CD8-positive, alpha-beta memory T cell (primary cell): ENCODE measurements at places on chromosomes 12 and 14.

GRCh38 chr12:55467836-55468235 lies 2.1 kb downstream of the OR6C70 start:
- no peaks in the 10 kb centered on the region for H3K27me3 ChIP-seq
- H3K4me1 ChIP-seq = no peaks in the 10 kb centered on the region
- H3K27ac ChIP-seq = no peak overlapping the region
- no peak for DNase-seq
- no peak overlapping the region for H3K4me3 ChIP-seq

DNA sequence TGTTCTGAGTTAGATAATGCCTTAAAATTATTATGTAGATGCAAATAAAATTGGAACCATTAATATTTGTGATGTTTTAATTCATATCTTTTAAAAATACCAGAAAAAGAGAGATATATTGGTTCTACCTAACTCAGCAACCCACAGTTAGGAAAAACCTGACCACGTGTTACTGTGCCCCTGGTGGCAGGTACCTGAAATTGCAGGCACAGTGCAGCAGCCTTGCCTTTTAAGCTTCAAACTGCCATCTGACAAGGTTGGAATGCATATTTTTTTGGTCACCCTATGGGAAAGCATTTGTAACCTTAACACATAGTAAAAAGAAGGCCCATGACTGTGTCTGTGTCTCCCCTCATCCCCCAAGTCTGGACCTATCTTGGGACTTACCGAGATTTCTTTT lies 109.4 kb upstream of the NOS1 start:
- no peaks in the 10 kb centered on the region for H3K4me1 ChIP-seq
- no peak for DNase-seq
- no peaks in the 10 kb centered on the region for H3K27me3 ChIP-seq
- H3K36me3 ChIP-seq = no peaks in the 10 kb centered on the region

DNA sequence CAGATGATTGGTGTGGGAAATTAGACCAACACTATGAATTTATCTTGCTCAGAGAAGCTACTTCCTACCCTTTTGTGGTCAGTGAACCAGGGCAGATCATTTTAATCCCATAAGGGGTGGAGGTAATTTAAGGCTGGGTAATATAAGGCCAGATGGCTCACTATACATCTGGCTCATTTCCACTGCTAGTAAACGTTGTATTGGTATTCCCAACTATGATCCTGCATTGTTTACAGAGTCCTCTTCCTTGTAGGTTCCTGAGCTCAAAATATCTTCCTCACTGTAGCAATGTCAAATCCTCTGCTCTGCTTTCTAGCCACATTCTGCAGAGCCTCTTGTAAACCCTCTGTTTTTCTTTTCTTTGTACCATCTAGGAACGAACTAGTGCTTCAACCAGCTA lies 93.0 kb upstream of the MGAT4C start:
- H3K4me3 ChIP-seq = no peak overlapping the region
- no peaks in the 10 kb centered on the region for H3K27me3 ChIP-seq
- H3K36me3 ChIP-seq = no peaks in the 10 kb centered on the region
- no peak overlapping the region for H3K27ac ChIP-seq
- no peaks in the 10 kb centered on the region for H3K4me1 ChIP-seq
- no peak for DNase-seq

GRCh38 chr14:69985463-69985862 lies 106.2 kb downstream of the SMOC1 start:
- no peak overlapping the region for H3K27ac ChIP-seq
- DNase-seq = no peak
- no peaks in the 10 kb centered on the region for H3K36me3 ChIP-seq

DNA sequence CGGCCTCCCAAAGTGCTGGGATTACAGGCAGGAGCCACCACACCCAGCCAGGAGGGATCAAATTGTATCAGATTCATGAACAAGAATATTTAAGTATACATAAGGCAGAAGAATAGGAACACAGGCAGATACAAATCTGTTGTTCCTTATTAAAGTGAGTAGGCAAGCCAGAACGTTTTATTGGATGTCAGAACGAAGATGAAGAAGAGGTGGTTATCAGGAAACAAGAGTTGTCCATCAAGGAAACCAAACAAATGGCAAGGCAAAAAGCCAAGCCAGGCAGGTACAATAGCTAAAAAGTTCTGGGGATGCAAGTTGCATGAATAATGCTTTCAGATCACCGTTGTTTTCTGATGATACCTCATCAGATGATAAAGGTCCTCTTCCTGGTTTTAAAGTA lies 31.1 kb upstream of the BAZ1A start:
- H3K4me3 ChIP-seq = no peak overlapping the region
- no peaks in the 10 kb centered on the region for H3K4me1 ChIP-seq
- no peaks in the 10 kb centered on the region for H3K36me3 ChIP-seq
- no peaks in the 10 kb centered on the region for H3K27me3 ChIP-seq
- no peak for DNase-seq
- no peak overlapping the region for H3K27ac ChIP-seq

GRCh38 chr12:122880668-122881067 lies 15.3 kb downstream of the VPS37B start:
- H3K4me3 ChIP-seq = no peak overlapping the region
- no peak for DNase-seq
- H3K4me1 ChIP-seq = peaks cover 66% of the 10 kb centered on the region
- H3K27ac ChIP-seq = no peak overlapping the region
- H3K27me3 ChIP-seq = no peaks in the 10 kb centered on the region

GRCh38 chr12:116916714-116917114 lies 6.0 kb downstream of the FBXW8 start:
- H3K4me3 ChIP-seq = no peak overlapping the region
- no peaks in the 10 kb centered on the region for H3K27me3 ChIP-seq
- H3K27ac ChIP-seq = no peak overlapping the region
- H3K4me1 ChIP-seq = peaks cover 43% of the 10 kb centered on the region
- DNase-seq = peak; percentile 47

GRCh38 chr14:79613625-79614024 lies 597.7 kb downstream of the DIO2 start:
- no peaks in the 10 kb centered on the region for H3K36me3 ChIP-seq
- H3K27ac ChIP-seq = no peak overlapping the region
- no peak overlapping the region for H3K4me3 ChIP-seq
- H3K4me1 ChIP-seq = no peaks in the 10 kb centered on the region
- H3K27me3 ChIP-seq = no peaks in the 10 kb centered on the region
- no peak for DNase-seq

DNA sequence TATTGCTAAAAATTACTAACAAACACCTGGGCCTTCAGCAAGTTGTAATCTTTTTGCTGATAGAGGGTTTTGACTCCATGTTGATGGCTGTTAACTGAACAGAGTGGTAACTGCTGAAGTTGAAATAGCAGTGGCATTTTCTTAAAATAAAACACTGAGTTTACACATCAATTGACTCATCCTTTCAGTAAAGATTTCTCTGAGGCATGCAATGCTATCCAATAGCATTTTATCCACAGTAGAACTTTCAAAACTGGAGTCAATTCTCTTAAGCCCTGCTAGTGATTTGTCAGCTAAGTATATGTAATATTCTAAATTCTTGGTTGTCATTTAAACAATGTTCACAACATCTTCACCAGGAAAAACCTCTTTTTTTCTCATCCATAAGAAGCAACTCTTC lies 59.5 kb downstream of the CMAS start:
- H3K36me3 ChIP-seq = no peaks in the 10 kb centered on the region
- DNase-seq = no peak
- peaks cover 15% of the 10 kb centered on the region for H3K4me1 ChIP-seq
- no peak overlapping the region for H3K4me3 ChIP-seq
- no peak overlapping the region for H3K27ac ChIP-seq

DNA sequence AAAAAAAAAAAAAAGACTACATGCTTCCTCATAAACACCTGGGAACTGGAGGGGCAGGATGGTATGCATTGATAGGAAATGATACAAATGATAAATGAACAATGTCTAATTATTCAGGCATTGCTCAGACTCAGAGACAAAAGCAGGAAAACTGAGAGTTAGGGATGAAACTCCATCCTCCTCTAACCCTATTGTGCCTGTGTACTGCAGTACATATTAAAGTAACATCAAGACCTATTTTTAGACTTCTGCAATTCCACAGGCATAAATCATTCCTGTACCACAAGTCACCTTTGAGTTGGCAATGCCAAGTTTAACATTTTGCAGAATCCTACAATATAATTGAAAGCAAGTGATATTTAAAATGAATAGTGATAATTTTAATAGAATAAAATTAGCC lies 156.5 kb upstream of the USP15 start:
- H3K4me3 ChIP-seq = no peak overlapping the region
- no peaks in the 10 kb centered on the region for H3K4me1 ChIP-seq

DNA sequence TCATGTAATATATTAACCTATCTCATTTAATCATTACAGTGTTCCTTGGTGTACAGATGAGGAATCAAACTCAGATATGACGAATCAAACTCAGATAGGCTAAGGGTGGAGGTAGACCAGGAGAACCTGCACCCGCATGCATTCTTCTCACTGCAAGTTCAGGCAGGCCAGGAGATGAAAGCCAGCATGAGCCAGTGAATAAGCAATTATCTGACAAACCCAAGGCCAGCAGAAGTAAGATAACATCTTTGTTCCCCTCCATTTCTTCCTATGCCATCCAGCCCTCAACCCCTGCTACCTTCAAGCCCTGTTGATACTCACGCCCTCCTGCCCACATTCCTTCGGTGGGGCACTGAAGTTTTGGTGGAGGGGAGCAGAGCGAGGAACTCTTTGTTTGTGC lies 152.2 kb downstream of the ETV6 start:
- no peak overlapping the region for H3K4me3 ChIP-seq
- no peak overlapping the region for H3K27ac ChIP-seq
- H3K36me3 ChIP-seq = no peaks in the 10 kb centered on the region
- H3K4me1 ChIP-seq = peaks cover 15% of the 10 kb centered on the region

- no peak overlapping the region for H3K27ac ChIP-seq
- DNase-seq = no peak
- H3K36me3 ChIP-seq = no peaks in the 10 kb centered on the region
- peaks cover 3% of the 10 kb centered on the region for H3K4me1 ChIP-seq
- no peak overlapping the region for H3K4me3 ChIP-seq
Observed at GRCh38 chr12:22686193-22686592, 61.2 kb downstream of the ETNK1 start.

GRCh38 chr12:84375449-84376170 lies 537.0 kb downstream of the SLC6A15 start:
- H3K36me3 ChIP-seq = no peaks in the 10 kb centered on the region
- H3K27me3 ChIP-seq = no peaks in the 10 kb centered on the region
- DNase-seq = no peak
- H3K4me3 ChIP-seq = no peak overlapping the region

- H3K27me3 ChIP-seq = no peaks in the 10 kb centered on the region
- H3K4me1 ChIP-seq = no peaks in the 10 kb centered on the region
- H3K36me3 ChIP-seq = no peaks in the 10 kb centered on the region
- H3K27ac ChIP-seq = no peak overlapping the region
- no peak for DNase-seq
Observed at GRCh38 chr12:67751381-67751928, 102.9 kb downstream of the DYRK2 start.

DNA sequence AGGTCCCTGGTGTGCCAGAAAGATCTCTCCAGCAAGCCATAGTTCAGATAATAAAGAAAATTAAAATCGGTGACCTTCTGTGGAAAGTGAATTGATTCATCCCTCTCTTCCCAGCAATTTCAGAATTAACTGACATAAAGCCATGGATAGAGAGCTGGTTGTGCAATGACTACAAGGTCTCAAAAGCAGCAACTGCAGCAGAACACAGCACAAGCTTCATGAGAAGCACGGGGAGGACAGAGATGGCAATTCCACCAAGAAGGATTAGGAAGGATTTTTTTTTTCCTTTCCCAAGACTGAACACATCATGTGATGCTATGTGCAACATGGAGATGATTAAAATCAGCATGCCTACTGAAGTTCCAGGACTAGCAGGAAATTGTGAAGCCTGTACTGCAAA lies 154.9 kb upstream of the PLEKHG7 start:
- DNase-seq = no peak
- no peak overlapping the region for H3K27ac ChIP-seq
- no peaks in the 10 kb centered on the region for H3K27me3 ChIP-seq
- no peak overlapping the region for H3K4me3 ChIP-seq
- no peaks in the 10 kb centered on the region for H3K4me1 ChIP-seq

DNA sequence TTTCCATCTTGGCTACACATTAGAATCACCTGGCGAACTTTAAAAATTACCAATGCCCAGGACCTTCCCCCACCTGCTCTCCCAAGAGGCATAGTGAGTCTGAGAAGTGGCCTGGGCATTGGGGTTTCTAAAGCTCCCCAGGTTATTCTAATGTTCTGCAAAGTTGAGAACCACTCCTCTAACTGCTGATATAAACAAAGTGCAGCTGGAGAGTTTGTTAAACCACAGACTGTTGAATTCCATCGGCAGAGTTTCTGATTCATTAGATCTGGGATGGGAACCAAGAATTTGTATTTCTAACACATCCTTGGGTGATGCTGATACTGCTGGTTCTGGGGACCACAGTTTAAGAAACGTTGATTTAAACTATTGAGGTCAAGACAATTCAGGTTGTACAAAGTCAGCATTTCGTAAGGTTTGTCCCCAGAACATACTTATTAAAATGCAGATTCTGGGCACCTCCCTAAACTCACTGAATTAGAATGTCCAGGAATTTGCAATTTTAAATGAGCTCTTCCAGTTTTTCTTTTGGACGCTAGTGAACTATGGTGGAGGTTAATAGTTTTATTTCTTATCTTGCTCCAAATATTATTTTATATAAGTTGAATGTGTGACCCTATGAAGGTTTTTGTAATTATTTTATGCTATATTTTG lies 309.1 kb downstream of the NRXN3 start:
- H3K27me3 ChIP-seq = no peaks in the 10 kb centered on the region
- no peaks in the 10 kb centered on the region for H3K36me3 ChIP-seq
- H3K27ac ChIP-seq = no peak overlapping the region
- H3K4me3 ChIP-seq = no peak overlapping the region

DNA sequence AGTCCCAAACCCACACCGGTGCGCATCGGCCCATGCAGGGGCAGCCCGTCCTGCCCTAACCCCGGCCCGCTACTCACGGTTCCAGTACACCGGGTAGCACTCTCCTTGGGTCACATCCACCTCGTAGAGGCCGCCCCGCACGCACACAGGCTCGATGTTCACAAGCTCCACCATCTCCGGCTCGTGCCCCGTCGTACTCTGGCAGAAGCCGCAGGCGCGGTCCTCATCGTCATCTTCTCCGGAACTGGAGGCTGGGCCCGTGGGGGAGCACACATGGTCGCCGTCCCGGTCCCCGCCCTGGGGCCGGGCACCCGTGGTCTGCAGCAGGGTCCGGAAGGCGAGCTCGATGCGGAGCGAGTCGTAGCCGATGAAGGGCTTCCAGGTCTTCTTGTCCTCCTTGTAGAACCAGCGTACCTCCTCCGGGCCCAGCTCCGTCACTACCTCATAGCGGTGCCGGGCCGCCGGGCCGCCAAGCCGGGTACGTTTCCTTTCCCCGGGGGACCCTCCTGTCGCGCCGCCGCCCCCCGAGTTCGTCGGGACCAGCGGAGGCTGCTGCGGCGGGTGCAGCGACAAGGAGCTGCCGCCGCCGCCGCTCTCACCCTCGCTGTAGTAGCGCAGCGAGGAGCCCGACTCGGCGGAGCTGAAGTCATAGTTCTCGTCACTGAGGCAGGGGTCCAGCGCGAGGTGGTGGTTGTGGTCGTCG lies 788 bp downstream of the DDHD1 start:
- DNase-seq = peak; percentile 83
- no peaks in the 10 kb centered on the region for H3K27me3 ChIP-seq
- H3K36me3 ChIP-seq = no peaks in the 10 kb centered on the region

GRCh38 chr14:32697704-32698103 lies 241.0 kb upstream of the NPAS3 start:
- no peaks in the 10 kb centered on the region for H3K36me3 ChIP-seq
- no peak for DNase-seq
- H3K4me3 ChIP-seq = no peak overlapping the region

- H3K27me3 ChIP-seq = no peaks in the 10 kb centered on the region
- H3K4me1 ChIP-seq = no peaks in the 10 kb centered on the region
- DNase-seq = no peak
- H3K4me3 ChIP-seq = no peak overlapping the region
- no peaks in the 10 kb centered on the region for H3K36me3 ChIP-seq
Observed at GRCh38 chr12:111099186-111099585, 178.8 kb upstream of the MYL2 start.
